ENCODE measurements at places on chromosomes 11 and 22. TPM values are rescaled to one million over a fixed set of nuclear protein-coding genes. Genes with fewer than 3 reads are reported as not detected.

- no peak for DNase-seq
Observed at GRCh38 chr22:23537416-23537815, 42.7 kb downstream of the IGLL1 start.

GRCh38 chr11:18526130-18526520 is 617 bp downstream of the TSG101 start:
- no peak for DNase-seq

Gene NXPE2
- polyA plus RNA-seq, result not detected

- no peak for DNase-seq
Observed at GRCh38 chr11:65053827-65054508, 4.4 kb downstream of the NAALADL1 start.

DNA sequence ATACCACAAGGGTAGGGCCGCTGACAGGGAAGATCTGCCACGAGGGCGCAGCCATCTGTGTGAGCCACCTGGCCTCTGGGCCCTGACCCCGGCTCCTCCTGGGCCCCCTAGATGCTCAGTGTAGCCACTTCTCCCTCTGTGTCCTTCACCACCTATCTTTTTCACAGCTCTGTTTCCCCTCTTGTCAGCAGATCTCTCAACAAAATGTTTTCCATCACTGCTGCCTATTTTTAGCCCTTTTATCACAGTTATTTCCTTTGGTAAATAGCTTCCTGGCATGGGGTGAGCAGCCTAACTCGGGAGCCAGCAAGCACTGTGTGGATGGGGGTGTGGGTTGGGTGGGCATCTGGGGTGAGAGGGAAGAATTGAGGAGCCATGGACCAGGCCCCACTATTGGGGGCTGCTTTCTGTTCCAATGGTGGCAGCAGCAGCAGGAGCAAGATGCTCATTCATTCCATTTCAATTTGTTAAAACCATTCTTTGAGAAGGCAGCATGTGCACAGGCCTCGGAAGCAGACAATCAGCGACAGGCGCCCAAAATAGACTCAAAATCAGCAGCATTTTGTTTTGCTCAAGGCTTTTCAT is 135.2 kb upstream of the NAV2 start:
- DNase-seq, result no peak

DNA sequence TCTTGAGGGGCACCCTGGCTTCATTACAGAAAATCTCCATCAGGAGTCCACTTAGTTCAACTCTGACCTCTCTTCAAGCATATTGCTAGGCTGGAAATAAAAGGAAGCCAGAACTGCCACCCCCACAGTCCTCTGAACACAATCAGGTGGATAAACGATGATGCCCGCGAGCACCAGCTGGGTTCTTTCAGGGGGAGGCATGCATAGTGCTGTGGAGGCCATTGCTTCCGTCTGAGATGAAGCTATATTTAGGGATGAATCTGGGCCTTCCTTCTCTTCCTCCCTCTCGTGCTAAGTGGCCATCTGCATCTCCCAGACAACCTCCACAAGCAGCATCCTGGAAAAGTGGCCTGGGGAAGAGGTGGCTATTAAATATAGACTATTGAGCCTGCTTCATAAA is 3.9 kb upstream of the MICAL2 start:
- no peak for DNase-seq

DNA sequence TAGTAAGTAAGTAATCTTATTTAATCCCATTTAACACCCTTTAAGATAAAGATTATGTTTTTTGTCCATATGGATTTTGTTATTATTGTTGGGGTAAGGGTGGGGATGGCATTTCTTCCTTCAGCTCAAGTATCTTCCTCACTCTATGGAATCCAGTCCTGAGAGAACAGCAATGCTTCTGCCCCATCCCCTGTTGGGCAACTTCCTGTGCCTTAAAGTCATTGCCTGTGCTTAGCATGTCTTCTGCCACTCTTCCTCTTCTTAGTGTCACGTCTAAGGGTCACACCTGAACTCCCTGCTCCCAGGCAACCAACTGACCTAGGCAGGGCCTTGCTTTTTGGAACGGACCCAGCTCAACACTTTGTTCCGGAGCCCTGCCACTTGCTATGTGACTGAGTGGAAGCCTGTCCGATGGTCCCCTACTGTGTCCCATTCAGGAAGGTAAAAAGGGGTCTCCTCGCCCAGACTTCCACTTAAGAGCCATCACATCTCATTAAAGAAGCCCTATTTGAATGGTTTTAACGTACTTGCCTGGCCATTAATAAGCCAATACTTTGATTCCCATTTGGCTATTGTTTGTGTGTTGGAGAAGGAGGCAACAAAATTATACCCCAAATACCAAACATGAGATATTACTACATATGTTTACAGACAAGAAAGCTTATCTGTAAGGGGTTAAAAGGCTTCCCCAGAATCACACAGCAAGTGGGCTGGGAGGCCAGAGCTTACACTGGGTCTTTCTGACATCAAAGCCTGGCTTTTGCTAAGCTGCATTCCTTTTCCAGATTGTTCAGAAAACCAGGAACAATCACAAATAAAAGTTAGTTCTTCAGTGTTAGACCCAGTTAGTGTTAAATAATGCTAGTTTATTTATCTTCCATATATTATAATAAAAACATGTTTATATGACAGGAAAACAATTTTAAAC is 59.2 kb downstream of the RAB38 start:
- DNase-seq, result no peak

GRCh38 chr22:50473088-50473487 is 1.7 kb downstream of the SBF1 start:
- no peak for DNase-seq

GRCh38 chr22:17047656-17048055 is 37.1 kb upstream of the IL17RA start:
- DNase-seq, result no peak

- no peak for DNase-seq
Observed at GRCh38 chr11:9148727-9149126, 57.3 kb upstream of the SCUBE2 start.

Gene FAM180B
- not detected for polyA plus RNA-seq

All from IMR-90 (cell line).